ENCODE measurements at places on chromosomes 11 and 22.
A peak's percentile ranks its signal among the peaks of the same experiment; 100 is the strongest.

GRCh38 chr11:46661836-46662235 lies 38.6 kb downstream of the ARHGAP1 start:
- no peak for DNase-seq

- no peak for DNase-seq
These were observed 153.4 kb downstream of the NAV2 start for GRCh38 chr11:19866037-19866436.

- peak; percentile 20 for DNase-seq
These were observed 163.4 kb downstream of the INSC start for GRCh38 chr11:15278128-15278527.

DNA sequence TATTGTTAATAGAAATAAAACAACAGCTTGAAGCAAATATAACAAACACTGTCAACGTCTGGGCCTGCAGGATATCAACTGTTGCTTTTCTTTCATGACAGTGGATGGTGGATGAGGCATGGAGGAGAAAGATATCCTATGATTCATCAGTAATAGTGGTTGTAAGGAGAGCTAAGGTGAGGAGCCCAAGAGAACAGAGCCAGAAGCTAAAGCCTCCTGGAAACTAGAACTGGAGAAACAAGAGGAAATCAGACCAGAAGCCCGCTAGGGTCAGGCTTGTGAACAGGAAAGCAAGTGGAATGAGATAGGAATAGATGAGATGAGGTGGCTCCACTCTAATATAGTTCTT lies 37.7 kb upstream of the MMP12 start:
- DNase-seq: no peak

DNA sequence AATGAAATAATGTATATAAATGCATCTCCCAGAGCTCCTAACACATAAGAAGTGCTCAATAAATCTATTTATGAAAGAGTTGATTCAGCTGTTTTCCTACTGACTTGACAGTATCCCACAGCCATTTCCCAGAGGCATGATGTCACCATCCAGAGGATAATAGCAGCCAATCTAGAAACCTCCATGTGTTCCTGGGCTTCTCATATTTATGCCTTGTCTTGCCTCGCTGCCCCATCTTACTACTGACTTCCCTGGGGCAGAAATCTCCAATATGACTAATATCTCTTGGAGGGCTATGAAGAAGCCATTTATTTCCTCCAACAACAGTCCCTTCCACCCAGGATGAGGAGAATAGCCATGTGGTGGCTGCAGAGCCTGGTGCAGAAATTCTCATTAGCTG lies 115.4 kb upstream of the NAV2 start:
- peak; percentile 76 for DNase-seq

- no peak for DNase-seq
These were observed 67.7 kb downstream of the DCDC1 start for GRCh38 chr11:31301549-31302510.

DNA sequence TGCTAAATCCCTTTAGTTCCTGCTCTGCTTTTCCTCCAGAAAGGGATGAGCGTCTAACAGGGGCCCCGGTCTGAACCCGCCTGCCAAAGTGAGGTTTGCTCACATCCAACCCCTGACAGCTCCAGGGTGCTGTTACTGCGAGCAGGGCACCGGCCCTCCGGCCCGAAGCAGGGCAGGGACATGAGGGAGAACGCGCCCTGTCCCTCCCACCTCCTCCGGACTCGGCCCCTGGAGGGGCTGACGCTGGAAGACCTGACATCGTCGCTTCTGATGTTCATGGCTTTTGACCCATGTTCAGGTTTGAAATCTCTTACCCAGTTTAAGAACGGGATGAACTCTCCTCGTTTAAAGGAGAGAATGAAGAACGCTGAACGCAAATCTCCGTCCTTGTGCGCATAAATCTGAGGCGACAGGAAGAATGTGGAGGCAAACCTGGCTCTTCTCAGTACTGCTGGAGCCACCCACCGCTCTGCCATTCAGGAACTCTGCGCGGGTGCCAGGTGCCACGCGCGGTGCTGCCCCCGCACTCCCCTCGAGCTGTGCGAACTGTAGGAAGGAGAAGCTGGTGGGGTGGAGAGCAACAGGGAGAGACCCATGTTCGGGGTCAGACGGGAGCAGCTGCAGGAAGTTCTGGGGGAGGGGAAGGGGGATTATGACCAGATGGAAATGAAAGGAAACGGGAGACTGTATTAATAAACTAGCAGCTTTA lies 826 bp upstream of the EEF1G start:
- peak; percentile 44 for DNase-seq

- no peak for DNase-seq
These were observed 531.1 kb downstream of the TBC1D22A start for GRCh38 chr22:47293368-47294221.

DNA sequence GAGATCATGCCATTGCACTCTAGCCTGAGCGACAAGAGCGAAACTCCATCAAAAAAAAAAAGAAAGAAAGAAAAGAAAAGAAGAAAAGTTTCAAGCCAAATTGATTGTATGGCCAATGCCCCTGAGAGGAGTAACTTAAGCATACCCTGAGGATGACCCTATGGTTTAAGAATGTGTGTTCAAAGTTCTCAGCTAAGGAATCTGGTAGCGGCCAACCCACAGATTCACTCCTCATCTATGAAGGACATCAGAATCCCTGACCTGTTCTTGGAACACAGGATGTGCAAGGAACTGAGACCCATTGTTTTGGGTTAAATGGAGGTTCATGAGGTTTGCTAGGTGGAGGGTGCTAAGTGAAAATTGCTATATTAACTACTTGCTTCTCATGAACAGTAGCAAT lies 18.1 kb downstream of the IZUMO1R start:
- no peak for DNase-seq

DNA sequence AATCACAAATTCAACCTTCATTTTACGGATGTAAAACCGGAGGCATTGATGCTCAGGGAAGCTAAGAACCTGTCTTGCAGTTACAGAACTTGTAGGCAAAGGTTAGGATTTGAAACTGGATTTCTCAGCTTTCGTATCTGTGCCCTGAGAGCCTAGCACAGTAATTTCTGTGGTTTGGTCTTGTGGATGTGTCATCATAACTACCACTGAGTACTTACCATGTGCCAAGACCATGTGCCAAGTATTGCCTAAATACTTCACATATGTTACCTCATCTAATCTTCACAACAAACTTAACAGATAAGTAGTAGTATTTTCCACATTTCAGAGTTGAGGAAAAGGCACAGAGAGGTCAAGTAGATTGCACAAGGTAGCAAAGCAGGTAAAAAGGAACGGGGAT lies 140.7 kb downstream of the NXPE2 start:
- DNase-seq: no peak

DNA sequence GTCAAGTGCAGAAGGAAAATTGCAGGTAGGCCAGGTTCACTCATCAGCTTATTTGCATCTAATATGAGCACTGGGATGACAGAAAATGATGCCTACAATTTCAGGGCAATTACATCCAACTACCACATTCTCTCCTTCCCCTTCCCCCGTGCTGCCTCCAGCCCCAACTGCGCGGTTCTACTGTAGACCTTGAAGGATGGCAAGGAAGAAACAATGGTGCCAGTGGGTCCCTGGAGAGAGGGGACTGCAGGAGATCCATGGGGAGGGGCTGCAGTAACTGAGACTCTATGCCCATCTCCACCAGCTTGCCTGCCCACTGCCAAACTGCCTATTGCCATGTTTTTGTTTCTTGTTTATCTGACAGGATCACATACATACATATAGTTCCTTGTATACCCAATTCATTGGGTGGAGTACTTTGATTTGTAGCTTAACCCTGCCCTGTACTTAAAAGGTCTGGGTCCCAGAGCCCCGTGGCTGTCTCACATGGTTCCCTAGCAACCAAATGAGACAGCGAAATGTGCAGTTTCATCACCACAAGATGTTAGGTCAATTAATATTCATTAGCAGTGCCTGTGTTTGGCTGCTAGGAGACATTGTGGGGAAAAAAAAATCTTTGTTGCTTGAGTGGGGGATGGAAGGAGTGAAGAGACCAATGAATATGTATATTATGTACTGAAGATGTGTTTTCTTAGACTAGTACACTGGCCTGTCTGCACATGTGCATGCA lies 253.5 kb upstream of the PLET1 start:
- no peak for DNase-seq

DNA sequence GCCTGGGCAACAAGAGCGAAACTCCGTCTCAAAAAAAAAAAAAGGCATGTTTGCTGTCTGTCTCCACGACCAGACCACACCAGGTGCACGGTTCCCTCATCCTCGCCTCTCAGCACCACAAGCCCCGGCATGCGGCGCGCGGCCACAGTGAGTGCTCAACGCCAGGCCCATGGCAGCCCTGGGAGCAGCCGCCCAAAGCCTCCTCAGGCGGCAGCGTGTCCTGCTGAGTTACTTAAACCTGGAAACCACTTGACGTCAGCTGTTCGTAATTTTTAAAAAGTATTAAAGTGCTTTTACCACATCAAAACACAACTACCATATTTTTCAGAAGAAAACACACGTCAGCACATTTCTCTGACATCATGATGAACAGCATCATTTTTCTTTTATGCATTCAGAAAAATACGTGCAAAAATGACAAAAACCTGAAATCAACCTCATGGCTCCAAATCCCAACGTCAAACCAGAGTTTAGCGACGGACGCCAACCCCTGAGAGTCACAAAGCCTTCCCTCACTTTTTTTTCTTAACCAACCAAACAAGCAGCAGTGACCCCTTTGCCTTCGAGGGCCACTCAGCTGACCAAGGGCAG lies 2.1 kb downstream of the DEAF1 start:
- no peak for DNase-seq

DNA sequence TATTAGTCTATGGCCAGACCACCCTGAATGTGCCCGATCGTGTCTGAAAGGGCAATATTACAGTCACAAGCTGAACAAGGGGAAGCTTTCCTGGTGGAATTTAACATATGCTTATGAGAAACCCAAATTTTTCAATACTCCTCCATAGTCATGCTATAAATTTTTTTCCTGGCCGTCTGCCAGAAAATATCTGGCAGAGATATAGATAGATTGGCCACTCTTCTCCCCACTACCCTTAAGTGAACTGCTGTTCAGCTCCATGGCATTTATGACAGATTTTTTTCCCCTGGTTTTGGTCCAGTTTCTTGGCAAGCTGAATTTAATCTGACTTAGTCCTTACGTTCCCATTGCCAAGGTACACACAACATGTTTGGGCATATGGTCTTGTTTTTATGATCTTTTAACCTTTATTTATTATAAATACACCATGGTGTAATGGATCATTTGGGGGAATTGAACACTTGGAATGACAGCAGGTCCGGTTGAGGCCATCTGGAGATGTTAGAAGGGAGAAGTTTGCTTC lies 328.5 kb downstream of the CNTN5 start:
- DNase-seq: no peak

DNA sequence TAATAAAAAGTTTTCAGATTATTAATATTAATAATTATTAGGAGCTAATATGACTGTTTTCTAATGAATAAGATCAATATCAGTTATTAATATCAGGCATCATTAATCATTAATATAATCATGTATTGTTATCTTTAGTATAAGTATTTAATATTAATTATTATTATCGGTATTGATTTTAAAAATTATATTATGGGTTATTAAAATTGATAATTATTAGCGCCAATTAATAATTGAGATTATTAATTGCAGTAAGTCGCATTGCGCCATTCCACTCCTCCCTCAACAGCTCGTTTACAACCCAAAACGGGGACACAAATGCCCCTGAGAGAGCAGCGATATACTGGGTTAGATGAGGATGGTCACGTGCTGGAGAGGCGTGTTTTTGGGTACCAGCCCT lies 20.2 kb downstream of the XNDC1N start:
- DNase-seq: no peak

DNA sequence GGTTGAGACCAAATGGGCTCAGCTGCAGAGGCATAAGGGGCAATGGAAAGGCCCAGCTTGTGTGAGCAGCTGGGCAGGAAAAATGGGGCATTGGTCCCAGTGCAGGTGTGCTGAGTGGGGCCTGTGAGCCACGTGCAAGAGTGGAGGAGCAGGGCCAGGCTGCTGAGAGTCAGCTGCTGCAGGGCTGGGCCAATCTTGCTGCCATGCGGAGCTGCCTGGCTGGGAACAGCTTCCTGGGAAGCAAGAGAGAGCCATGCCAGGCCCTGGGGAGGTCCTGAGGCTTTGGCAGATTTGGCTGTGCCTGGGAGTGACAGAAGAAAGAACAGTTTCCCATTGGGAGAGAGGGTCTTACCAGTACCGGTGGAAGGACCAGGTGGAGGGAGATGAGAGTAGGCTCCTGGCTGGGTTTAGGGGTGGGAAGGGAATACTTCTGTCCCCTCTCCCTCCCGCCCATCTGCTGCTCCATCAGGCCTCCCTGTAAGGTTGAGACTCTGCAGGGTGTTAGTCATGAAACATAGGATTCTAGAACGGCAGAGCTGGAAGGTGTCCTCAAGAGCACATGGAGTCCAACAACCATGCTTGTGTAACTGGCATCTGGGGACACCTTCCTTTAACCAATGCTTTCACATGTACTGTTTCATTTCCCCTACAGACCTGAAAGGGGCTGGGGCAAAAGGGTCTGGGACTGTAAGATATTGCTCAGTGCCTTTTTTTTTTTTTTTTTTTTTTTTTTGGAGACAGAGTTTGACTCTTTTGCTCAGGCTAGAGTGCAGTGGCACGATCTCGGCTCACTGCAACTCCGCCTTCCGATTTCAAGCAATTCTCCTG lies 10.4 kb downstream of the SEPTIN3 start:
- no peak for DNase-seq

DNA sequence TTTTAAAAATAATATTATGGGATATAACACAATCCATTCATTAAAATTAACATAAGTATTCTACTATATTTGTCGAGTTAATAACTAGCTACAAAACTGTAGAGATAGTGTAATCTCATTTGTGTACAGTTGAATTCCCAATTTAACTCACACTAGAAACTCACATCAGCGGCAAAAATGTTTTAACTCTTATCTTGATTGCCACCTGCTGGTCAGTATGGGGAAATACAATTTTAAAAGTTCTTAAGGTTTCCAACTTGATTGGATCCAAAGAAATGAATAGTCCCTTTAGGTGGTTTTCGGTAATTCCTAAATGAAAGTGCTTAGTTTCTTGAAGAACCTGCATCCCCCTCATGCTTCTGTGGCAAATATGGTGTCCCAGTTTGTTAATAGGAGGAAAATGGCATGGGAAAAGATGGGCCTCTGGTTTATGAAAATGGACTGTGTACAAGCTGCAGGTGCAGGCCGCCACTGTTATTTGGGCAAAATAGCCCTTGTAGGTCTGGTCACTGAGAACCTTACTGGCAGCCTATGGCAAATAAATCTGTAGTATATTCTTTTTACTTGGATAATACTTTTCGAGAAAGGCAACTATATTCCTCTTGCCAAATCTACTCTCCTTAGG lies 33.7 kb upstream of the SLC17A6 start:
- DNase-seq: peak; percentile 22

- no peak for DNase-seq
These were observed 19.0 kb upstream of the RASD2 start for GRCh38 chr22:35521358-35522224.

- DNase-seq: no peak
These were observed 42.1 kb upstream of the MYEOV start for GRCh38 chr11:69251639-69252489.

- no peak for DNase-seq
These were observed 15.6 kb downstream of the SMC1B start for GRCh38 chr22:45397806-45398205.
